HuH-7.5 (cell line): ENCODE measurements at places on chromosomes 12 and 14.

DNA sequence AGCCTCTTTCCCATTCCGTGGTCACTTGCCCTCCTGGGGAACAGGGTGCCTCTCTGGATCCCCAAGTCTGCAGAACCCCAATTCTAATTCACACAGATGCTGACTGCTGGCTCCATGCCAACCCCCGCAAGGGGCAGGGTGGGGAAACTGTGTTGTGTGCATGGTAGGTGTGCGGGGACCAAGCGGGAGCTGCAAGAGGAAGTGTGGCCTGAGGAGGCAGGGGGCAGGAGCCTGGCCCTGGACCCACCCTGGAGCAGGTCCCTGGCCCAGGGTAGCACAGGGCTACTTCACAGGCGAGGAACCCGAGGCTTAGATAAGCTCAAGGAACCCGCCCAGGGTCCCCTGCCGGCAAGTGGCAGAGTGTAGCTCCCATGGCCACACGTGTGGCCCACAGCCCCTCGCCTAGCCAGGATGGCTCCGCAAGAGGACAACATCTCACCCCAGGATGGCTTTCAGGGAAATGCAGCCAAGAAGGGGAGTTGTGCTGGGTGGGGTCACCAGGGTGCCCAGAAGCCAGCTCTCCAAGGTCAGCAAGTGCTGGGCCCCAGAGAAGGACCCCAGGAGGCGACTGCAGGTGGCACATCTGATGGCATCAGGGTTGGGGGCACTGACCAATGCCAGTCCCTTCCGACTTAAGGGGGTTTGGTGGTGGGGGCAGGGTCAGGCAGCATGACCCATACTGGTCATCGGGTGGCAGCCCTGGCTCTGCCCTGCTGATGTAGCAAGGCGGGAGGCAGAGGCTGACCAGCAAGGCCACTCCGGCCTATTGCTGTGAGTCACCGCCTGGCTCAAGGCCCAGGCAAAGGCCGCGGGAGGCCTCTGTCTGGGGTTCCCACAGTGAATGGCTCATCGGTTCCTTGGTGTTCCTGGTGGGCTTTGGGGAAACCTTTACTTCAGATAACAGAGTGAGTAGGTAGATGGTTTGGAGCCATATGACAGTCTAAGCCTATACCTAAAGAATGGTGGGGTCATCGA lies 37.3 kb upstream of the EML1 start:
- DNase-seq, result no peak

- DNase-seq, result no peak
These were observed 116.6 kb downstream of the BCL11B start for GRCh38 chr14:99155173-99156089.

DNA sequence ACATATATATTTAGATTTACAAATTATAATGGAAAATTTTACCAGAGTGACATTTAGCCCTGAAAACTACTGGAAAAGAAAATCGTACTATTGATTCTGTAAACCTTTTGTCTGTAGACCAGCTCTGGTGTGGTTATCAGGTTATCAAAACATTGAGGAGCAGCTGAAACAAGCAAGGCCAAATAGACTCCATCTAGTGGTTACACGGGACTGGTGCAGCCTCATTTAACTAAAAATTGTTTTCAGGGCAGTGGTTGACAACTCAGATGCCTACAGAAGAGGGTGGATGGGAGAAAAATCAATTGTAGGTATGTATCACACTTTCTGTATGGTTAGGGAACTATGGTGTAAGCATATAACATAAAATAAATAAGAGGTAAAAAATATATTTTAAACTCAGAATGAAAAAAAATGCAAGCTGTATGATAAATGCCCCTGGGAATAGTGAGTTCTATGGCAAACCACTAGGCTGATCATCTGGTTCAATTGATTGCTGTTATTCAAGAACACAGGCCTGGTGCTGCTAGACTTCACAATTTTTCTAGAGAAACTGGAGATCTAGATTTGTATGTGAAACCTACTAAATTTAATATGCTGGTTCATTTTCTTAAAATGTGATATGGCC lies 51.2 kb downstream of the ACSS3 start:
- DNase-seq, result no peak

DNA sequence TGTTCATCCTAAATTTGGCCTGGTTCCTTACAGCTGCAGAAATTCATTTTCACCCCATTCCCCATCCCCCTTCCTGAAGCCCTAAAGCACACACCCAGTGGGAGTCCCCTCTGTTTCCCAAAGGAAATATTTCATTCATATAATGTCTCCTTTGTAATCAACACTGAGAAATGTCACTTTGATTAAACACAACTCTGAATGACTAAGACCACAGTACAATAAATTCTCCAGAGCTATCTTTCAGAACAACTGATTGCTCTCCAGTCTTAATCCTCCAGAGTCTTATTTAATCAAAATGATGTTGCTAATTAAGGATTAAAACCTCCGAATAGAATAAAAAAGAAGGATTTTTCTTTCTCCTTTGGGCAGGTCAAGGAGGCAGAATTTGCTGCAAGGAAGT lies 6.4 kb downstream of the SLC15A5 start:
- no peak for DNase-seq

DNA sequence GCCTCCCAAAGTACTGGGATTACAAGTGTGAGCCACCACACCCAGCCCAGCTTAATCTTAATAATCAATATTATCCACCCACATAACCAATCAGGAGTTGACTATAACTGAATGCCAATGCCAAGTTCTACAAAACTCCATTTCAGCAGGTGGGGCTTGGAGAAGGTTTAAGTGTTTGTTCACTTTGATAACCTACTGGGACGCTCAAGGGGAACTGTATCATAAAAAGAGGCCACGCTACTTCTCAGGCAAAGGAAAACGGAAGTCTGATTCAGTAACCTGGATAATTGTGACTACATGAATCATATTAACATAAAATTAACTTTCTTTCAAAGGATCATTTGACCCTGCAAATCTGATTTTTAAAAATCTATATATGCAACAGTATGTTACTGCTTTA lies 179.2 kb downstream of the BCAT1 start:
- DNase-seq, result no peak

DNA sequence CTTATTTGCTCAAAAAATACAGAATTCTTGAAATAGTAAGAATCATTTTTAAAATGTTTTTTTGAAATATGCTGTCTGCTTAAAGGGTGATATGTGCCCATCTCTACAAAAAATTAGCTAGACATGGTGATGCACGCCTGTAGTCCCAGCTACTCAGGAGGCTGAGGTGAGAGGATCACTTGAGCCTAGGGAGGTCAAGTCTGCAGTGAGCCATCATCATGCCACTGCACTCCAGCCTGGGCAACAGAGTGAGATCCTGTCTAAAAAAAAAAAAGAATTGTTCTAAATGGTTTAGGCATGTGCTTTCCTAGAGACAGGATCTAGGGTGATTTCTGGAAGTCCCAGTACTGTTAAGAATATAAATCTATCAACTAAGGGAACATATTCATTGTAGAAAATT lies 75.6 kb upstream of the HECTD1 start:
- DNase-seq, result no peak

GRCh38 chr12:116135209-116135930 lies 142.1 kb downstream of the MED13L start:
- no peak for DNase-seq

DNA sequence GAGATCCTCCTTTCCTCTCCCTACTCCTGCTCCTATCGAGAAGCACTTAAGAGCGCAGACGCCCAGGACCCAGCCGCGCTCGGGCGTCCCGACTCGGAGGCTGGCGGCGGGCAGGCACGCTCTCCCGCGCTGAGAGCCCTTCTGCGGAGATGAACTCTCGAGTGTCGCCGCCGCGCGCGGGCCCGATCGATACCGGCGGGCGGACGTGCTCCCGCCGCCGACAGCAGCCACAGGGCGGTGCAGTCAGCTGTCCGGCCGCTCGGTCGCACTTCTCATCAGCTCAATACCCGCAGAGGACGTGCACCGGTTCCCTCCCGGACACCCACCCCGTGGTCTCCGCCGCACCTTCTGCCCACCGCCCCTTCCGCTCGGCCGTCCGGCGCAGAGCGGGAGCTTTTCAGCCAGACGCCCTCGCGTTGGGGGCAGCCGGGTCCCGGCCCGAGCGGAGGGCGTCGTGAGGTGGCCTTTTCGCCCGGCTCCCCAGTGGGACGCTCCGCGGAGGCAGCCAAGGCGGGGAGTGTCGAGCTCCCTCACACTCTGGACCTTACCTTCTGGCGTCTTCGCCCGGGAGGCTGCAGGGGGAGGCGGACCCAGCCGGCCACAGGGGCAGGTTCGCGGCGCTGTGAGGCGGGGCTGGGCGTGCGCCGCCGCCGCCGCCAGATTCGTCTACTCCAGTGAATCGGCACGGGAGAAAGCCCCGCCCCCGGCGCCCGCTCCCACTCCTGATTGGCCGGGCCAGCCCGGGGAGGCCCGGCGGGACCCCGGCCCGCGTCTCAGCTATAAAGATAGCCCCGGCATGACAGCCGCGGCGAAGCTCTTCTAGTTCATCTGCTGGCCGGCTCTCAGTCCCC lies at the start of gene INSM2:
Gene INSM2 (plus strand): TSS at position 808 of the 851 bp plus-strand sequence. CDS start 89 bp downstream, outside the sequence.
- DNase-seq, result peak; percentile 49

- no peak for DNase-seq
These were observed 187.4 kb upstream of the SLC16A7 start for GRCh38 chr12:59408431-59408830.

DNA sequence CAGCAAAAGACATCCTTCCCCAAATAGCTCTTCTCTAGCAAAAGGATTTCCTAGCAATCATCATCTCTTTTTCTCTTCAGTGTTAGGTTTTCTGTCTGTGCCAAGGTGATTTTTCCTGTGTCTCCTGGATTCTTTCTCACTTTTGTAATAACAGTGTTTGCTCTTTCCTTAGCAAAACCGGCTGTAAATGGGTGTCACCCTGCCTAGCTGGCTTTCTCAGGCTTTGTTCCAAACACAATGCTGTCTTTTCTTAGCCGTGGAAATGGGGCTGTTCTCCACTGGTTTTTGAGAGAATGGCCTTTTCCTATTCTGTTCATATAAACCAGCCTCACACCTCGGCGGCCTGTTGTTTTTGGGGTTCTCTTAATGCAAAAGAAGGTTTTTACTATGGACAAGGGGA lies 21.9 kb downstream of the JDP2 start:
- no peak for DNase-seq

DNA sequence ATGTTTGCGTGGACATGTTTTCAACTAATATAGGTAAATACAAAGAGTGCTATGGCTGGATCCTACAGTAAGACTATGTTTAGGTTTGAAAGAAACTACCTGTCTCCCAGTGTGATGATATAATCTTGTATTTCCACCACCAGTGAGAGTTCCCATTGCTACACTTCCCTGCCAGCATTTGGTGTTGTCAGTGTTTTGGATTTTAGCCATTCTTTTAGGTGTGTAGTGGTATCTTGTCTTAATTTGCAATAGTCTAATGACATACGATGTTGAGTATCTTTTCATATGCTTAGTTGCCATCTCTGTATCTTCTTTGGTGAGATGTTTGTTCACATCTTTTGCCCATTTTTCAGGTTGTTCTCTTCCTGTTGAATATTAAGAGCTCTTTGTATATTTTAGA lies 103.5 kb downstream of the RALGAPA1 start:
- DNase-seq, result no peak
